Stimulated activated CD8-positive, alpha-beta memory T cell treated with anti-CD3 and anti-CD28 coated beads, Interleukin-4, amount 100 ng/mL, for 4 hours (primary cell): ENCODE measurements at places on chromosomes 12 and 14.

DNA sequence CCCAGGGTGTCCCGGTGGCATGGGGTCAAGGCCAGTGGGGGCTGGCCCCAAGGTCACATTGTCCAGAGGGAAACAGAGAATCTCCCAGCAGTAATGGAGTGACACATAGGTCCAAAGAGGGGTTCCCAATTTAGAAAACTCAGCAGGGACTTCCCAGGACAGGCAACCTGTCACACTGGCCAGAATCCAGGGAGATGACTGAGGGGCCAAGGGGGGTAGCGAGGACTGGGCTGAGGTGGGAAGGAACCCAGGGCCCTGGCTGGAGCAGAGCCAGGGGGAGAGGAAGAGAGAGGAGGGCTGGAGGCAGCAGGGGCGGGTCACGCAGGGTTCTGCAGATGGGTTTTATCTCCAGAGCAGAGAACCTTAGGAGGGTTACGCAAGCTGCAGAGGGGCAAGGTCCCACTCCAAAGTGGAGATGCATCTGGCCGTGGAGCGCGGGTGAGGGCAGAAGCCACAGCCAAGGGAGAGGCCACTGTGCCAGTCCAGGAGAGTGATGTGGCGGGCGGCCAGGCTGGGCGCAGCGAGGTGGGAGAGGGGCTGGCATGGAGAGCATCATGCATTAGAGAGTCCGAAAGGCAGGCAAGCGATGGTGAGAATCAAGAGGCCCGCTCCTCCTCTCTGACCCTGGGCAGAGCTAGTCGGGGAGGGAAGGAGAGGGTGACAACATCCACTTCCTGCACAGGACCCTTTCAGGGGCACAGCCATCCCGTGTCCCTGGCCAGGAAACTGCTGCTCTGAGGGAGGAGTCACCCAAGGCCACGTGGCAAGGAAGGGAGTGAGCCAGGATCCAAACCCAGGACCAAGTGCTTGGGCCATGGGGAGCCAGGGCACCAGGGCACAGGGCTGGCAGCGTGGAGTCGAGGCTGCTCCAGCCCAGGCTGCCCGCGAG lies 29.0 kb downstream of the NCOR2 start:
- no peak for DNase-seq

DNA sequence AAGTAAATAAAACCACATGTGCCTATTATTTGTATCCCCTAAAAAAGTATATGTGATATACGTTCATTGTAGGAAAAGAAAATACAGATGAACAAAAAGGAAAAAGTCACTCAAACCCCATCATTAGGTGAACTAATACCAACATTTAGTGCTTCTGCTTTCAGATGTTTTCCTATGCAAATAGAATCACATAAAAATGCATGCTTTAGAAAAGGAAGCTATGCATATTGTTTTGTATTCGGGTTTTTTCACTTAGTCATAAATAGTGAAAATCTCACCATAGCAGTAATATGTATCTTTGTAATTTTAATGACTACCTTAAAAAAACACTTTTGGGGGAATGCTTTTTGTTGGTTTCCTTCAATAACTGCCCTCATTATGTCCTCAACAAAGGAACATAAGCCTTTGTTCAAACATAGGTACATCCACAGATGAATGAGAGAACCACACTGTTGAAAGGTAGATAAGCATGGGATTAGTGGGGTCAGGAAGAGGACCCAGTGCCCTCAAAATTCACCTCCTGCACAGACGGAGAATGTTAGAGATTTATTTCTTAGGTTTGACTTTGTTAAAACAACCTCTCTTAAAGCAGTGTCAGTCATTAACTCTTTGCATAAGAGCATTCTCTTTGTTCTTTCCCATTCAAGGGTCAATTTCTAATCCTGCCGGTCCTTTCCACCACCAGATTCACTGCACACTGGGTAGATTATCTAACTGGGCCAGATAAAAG lies 6.5 kb downstream of the AMDHD1 start:
- no peak for DNase-seq

GRCh38 chr14:23248601-23249000 lies 10.9 kb downstream of the RNF212B start:
- DNase-seq, result no peak

- peak; percentile 15 for DNase-seq
Measured at GRCh38 chr12:108884116-108885012, 4.5 kb downstream of the DAO start.

DNA sequence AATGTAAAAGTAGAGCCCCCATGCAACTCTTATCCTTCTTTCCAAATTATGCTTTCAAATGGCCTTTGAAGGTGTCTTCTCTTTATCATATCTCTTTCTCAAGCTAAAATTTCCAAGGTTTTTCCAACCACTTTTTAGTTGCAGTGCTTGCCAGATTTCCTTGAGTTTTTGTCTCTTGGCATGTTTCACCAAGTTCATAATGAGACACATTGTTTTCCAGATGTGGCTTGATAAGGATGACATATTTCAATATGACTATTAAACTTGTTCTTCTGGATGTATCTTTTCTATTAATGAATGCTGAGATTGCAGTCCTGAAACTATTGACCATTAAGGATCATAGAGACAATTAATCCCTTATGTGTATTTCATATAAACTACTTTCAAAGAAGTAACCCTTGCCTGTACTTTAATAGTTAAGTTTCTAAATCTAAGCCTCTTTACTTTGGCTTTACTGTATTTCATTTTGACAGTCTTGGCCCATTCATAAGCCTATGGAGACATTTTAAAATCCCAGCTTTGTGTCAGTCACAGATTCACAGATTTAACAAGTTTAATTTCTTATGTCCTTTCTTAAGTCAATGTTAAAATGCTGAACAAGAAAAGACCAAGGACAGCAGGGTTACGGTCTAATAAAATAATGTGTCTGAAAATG lies 151.5 kb downstream of the LRFN5 start:
- DNase-seq, result no peak

DNA sequence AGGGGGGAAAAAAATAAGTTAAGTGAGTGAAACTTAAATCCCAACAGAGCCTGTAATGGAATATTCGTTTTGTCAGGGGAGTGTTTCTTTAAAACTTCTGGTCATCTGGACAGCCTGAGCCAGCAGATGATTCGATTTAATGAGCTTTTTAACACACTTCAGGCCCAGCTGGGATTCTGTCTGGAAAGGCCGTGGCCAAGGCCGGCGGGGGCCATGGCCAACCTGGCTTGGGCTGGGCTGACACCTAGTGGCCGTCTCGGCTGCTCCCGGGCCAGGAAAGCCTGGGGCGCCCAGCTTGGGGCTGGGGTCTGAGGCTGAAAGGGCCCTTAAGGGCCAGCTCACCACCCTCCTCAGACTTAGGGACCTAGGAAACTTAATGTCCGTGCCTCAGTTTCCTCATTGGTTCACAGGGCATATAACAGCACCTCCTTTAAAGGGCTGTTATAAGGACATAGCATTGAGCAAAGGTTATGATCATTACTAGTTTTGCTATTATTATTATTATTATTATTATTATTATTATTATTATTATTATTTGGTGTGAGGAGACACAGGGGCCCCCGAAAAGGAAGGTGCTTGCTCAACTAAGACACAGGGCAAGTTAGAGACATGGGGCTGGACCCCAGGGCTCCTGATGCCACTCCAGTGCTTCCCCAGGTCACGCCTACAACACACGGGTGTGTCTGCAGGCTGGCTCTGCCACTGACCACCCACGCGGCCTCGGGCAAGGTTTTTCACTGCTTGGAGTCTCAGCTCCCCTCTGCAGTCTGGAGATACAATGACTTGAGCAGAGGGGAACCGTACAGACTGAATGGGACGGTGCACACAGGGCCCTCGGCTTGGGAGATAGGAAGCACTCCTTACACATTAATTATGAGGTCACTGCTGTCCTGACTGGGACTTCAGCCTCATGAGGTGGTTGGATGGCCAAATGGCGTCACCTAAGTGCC lies 84.0 kb downstream of the SYNE3 start:
- DNase-seq, result no peak

GRCh38 chr14:89125216-89125615 lies 291.8 kb downstream of the FOXN3 start:
- DNase-seq, result no peak

GRCh38 chr14:68473069-68473468 lies 319.8 kb downstream of the ZFP36L1 start:
- no peak for DNase-seq

GRCh38 chr12:30748147-30748546 lies 6.6 kb downstream of the CAPRIN2 start:
- DNase-seq, result no peak

- DNase-seq, result no peak
Measured at GRCh38 chr14:95871531-95871930, 5.1 kb upstream of the TUNAR start.

DNA sequence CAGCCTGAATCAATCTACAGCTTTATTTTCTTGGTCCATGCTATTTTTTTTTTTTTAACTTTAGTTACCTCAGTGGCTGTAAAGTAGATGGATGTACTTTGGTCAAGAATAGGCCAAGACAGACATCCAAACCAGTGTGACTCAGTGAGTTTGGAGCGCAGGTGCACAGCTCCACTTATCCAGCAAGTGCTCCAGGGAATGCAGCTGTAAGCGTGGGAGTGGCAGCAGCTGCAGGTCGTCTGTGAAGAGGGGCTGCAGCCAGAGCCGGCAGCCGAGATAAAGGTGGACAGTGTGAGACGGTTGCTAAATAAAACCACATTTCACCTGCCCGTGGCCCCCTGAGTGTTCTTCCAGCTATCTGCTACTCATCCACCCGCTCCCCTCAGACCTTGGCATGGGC lies 1018.7 kb downstream of the AACS start:
- no peak for DNase-seq

- peak; percentile 43 for DNase-seq
Measured at GRCh38 chr12:9797722-9798619, 29.3 kb upstream of the KLRF1 start.

DNA sequence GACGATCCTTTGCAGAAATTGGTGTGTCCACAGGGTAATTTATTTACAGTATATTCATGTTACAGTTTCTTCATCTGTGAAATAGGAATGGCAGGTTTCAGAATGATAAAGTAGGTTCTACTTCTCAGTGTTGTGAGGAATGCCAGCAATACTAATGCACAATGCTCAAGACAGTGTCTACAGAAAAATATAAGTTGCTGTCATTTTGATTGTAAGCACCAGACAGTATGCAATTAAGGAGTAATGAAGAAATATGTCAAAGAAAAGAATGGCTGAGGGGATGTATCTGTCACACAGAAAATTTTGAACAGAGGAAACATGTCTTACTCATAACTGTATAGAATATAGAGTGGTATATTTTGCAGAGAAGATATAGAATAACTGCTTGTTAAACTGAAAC lies 525.4 kb downstream of the GALC start:
- no peak for DNase-seq

GRCh38 chr12:62629413-62629812 lies 162.8 kb downstream of the MON2 start:
- DNase-seq, result no peak

GRCh38 chr12:5593086-5593485 lies 161.2 kb downstream of the NTF3 start:
- DNase-seq, result no peak

DNA sequence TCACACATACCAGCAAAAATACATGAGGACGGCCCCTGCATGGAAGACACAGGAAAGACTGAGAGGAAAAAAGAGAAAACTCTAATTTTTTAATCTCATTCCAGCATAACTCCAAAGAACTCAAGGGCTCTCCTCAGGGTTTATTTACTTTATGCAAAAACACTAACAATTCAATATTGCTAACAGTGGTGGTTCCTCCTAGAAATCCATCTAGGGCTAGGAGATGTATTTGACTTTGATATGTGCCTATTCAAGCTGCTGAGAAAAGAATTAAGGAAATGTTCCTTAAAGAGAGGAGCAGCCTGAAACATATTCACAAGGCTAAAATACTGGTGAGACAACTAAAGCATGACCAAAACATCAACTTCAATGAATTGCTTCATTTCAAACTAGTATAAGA lies 57.0 kb downstream of the SLC25A21 start:
- DNase-seq, result no peak

GRCh38 chr14:60856111-60856510 lies 121.5 kb downstream of the MNAT1 start:
- no peak for DNase-seq

- DNase-seq, result no peak
Measured at GRCh38 chr14:103374121-103374520, 11.1 kb upstream of the MARK3 start.

- DNase-seq, result no peak
Measured at GRCh38 chr14:105413544-105413886, 6.1 kb upstream of the MTA1 start.

DNA sequence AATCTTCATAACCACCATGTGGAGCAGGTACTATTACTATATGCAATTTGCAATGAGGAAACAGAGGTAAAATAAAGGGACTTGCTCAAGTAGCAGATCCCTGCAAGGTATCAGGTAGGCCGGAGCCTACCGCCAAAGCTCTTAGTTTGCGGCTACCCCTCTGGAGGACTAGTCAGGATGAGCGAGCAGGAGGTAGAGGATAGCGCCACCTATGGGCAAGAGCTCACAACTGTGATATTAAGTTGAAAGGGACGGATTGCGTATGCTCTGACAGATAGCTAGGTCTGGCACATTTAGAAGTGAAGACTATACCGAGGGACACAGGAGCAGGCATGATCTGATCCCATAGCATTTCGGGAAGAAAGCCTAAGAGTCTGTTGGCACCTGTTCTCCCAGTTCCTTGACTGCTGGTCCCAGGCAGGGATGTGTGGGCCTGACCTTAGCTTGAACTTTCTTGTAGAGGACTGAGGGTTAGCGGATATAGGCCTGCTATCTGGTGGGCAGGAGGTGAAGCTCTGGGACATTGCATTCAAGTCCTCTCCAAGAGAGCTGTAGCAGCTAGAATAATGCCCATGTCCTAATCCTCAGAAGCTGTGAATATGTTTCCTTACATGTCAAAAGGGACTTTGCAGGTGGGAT lies 48.0 kb downstream of the SLC17A8 start:
- no peak for DNase-seq
